NCI-H460 (cell line): ENCODE measurements at places on chromosomes 2 and 18.

- DNase-seq: no peak
These were observed 43.8 kb downstream of the SH2D6 start for GRCh38 chr2:85462322-85462721.

- no peak for DNase-seq
These were observed 10.4 kb downstream of the TMEM87B start for GRCh38 chr2:112065486-112065885.

- DNase-seq: no peak
These were observed 1.0 kb downstream of the ZDBF2 start for GRCh38 chr2:206275312-206276055.

- DNase-seq: no peak
These were observed 239.3 kb downstream of the ZNF385B start for GRCh38 chr2:179622112-179622511.

- DNase-seq: no peak
These were observed 79.4 kb upstream of the ZNF532 start for GRCh38 chr18:58785171-58785805.

DNA sequence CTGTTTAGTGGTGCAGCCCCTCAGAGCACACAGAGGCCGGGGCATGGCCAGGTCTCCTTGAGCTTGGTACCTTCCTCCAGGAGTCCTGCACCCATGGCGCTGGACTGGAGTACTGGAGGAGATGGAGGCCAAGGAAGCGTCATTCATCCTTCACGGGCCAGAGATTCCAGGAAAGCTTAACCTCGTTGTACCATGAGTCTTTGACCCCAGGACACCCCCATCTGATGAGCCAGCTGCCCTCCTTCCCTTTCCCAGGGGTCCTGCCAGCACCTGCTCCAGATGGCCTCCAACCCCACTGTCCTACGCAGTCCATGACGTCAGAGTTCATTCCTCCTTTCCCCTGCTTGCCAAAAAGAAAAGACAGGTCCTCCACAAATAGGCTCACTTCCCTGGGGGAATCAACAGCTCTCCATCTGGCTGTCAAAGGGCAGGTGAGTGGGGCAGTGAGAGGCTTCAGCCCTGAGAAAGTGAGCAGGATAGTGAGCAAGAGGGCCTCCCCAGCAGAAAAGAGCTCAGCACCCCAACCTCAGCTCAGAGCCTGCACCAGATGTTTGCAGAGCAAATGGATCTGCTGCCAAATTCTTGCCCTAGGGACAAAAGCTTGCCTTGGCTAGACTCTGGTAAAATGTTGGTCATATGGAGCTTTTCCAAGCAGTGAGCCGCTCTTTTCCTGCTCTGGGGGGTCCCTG is 4.5 kb upstream of the NPPC start:
- no peak for DNase-seq

DNA sequence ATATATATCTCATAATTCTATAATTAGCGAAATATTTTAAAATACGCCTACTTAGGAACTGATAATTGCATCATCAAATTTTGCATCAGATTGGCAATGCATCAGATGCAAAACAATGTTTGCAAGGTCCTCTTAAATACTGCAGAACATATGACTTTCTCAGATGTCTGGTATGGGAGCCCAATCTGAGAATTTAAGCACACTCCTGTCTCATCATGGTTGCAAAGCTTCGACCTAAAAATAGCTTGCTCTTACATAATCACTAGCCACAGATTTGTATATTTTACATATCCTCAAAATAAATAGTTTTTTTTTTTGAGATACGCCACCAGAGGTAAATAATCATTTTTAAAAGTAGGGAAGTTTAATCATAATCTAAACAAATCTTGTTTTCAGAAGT is 123.2 kb downstream of the CABYR start:
- no peak for DNase-seq
